ENCODE measurements at places on chromosomes 4 and X.

GRCh38 chr4:79163981-79164490, 161.8 kb downstream of the NAA11 start:
- DNase-seq: no peak

DNA sequence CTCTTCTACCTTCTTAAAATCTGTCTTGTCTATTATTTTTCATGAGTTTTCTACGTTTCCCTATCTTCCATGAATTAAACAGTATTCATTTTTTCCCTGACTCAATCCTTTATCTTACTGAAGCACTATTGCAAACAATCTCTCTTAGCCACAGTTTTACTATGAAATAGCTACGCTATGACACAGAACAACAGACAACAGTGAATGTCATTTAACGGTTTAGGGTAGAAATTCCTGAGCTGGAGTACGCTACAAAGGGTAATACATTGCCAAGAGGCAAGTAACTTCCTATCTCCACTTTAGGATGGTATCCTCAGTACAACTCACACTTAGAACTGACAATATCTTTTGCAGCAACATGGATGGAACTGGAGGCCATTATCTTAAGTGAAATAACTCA, 552.6 kb downstream of the INPP4B start:
- no peak for DNase-seq

DNA sequence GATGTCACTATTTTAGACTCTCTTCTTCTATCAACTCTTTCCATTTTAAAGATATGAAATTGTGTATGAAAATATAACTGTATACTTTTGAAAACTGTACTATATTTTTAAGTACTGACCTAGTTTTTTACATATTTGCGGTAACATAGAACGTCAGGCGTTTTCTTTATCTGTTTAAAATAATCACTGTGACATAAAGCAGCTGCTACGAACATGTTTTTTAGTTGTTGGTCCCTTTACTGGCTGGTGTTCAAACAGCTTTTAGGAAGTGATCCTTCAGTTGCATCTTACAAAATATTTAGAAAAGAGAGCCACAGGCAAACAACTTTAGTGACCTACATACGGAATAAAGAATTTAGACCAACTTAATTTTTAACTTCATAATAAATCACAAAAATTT, 73.1 kb downstream of the METTL14 start:
- no peak for DNase-seq

GRCh38 chr4:2417765-2418649, at the start of gene ZFYVE28:
ZFYVE28 (minus strand) TSS chr4:2418645; CDS start chr4:2418323, 322 bp downstream.
- DNase-seq: no peak

- no peak for DNase-seq
Measured at GRCh38 chr4:138663883-138664282, 351.7 kb upstream of the NOCT start.

DNA sequence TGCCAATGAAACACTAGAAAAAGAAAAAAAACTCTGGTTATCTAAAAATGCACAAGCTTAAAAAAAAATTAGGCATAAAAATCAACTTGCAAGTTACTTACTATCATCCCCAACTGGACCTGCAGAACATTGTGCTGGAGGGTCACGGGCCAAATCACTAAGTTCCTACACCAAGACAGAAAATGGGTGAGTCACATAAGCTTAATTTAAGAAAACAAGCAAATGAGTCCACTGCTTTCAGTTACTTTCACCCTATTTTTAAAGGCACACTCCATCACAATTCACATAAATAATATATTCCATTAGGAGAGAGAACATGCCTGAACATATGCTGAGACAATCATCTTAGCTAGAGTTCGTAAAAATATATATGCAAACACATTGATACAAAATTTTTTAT, 17.7 kb downstream of the UBE2D3 start:
- no peak for DNase-seq

GRCh38 chrX:47607091-47607490, 12.6 kb downstream of the SYN1 start:
- DNase-seq: no peak

- DNase-seq: no peak
Measured at GRCh38 chr4:103303011-103303410, 104.9 kb upstream of the CENPE start.

GRCh38 chr4:187139141-187139540, 415.5 kb upstream of the FAT1 start:
- DNase-seq: no peak

DNA sequence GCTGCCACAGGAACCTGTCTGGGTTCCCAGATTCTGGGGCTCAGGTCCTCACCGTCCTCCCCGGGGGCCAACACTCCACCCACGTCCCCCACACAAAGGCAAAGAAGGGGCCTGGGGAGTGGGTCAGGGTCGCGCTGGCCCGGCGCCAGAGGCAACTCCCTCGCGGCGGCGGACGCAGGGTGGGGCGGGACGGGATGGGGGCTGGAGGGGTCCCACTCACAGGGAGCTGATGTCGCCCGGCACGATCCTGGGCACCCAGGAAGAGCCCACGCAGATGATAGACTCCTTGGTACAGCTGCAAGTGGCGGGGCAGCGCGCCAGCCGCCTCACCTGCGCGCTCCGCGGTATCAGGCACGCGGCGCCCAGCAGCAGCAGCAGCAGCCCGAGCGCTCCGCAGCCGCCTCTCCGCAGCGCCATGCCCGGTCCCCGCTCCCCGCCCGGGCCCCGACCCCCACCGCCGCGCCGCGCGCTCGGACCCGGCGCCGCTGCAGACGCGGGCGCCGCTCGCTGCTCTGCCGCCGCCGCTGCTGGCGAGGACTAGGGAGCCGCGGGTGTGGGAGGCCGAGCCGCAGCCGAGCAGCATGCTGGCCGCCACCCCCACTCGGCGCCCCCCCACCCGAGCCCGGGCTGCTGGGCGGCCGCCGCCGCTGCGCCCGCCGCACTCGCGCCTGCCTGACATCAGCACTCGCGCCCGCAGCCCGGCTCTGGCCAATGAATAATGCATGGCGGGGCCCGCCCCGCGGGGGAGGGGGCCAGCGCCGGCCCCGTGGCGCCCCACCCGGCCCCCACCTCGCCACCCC, at the start of gene LGI2:
TSS of gene LGI2 (minus strand) at position 670 of the 800 bp plus-strand sequence. CDS start at position 417, 253 bp downstream.
- no peak for DNase-seq

DNA sequence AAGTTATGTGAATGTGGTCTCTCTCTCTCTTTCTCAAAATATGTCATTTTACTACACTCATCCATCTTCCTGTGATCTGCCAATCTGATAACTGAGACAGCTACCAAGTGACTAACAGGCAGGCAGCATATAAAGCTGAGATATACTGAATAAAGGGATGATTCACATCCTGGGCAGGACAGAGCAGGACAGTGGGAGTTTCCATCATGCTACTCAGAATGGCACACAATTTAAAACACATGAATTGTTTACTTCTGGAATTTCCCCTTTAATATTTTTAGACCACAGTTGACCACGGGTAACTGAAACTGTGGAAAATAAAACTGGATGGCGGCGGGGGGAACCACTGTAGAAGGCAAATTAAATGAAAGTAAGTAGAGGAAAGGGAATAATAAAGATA, 58.6 kb upstream of the DCTD start:
- no peak for DNase-seq

GRCh38 chr4:68572653-68573170, 3.4 kb downstream of the UGT2B17 start:
- DNase-seq: no peak

DNA sequence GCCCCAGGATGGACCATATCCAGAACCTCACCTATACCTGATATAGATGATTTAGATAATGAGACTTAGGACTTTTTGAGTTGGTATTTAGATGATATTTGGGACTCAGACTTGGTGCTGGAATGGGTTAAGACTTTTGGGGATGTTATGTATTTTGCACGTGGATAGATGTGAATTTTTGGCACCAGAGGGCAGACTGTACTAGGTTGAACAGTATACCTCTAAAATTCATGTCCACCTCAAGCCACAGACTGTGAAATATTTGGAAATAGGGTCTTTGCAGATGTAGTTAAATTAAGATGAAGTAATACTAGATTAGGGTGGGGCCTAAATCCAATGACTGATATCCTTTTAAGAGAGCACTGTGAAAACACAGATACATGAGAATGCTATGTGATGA, 15.6 kb downstream of the RBM41 start:
- no peak for DNase-seq

- DNase-seq: no peak
Measured at GRCh38 chr4:185467991-185468390, 3.5 kb downstream of the CCDC110 start.

- no peak for DNase-seq
Measured at GRCh38 chr4:108700081-108700757, 49.8 kb downstream of the OSTC start.

Measured in bone marrow (tissue), 2 donors.